Astrocyte (in vitro differentiated cells and primary cell): ENCODE measurements at places on chromosomes 6 and 20. TPM values are rescaled to one million over a fixed set of nuclear protein-coding genes. Genes with fewer than 3 reads are reported as not detected.
A peak's percentile ranks its signal among the peaks of the same experiment; 100 is the strongest.

GRCh38 chr6:33728438-33728837 is 16.9 kb upstream of the UQCC2 start:
- H3K27me3 ChIP-seq, result peaks cover 28% of the 10 kb centered on the region
- no peaks in the 10 kb centered on the region for H3K36me3 ChIP-seq
- H3K4me1 ChIP-seq, result no peaks in the 10 kb centered on the region
- H3K27ac ChIP-seq, result no peak overlapping the region
- no peak overlapping the region for H3K4me3 ChIP-seq

DNA sequence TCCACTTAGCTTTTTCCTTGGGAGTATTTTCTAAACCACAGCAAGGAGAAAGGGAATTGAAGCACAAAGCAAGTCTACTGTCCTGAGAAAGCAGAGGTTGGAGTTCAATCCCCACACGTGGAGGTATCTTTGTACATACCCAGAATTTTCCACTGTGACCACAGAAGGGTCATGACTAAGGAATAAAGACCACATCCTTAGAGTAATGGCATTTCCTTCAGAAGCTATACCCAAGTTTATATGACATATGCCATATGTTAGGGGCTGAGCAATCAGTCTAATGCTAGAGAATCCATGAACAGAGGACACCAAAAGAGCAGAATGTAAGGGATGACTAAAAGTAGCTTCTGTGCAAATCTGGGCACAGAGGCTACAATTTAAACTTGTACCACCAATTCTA is 46.4 kb downstream of the ATG5 start:
- DNase-seq, result peak; percentile 73
- peak overlapping the region; percentile 49 for H3K27ac ChIP-seq
- H3K36me3 ChIP-seq, result no peaks in the 10 kb centered on the region
- no peak overlapping the region for H3K4me3 ChIP-seq
- H3K27me3 ChIP-seq, result no peaks in the 10 kb centered on the region

Gene LRRC1
- total RNA-seq, result 11.8 and 14.3 TPM in 2 replicates

GRCh38 chr6:144634371-144634770 is 349.2 kb downstream of the UTRN start:
- H3K4me3 ChIP-seq, result no peak overlapping the region
- no peaks in the 10 kb centered on the region for H3K4me1 ChIP-seq
- H3K27me3 ChIP-seq, result no peaks in the 10 kb centered on the region
- H3K27ac ChIP-seq, result no peak overlapping the region

DNA sequence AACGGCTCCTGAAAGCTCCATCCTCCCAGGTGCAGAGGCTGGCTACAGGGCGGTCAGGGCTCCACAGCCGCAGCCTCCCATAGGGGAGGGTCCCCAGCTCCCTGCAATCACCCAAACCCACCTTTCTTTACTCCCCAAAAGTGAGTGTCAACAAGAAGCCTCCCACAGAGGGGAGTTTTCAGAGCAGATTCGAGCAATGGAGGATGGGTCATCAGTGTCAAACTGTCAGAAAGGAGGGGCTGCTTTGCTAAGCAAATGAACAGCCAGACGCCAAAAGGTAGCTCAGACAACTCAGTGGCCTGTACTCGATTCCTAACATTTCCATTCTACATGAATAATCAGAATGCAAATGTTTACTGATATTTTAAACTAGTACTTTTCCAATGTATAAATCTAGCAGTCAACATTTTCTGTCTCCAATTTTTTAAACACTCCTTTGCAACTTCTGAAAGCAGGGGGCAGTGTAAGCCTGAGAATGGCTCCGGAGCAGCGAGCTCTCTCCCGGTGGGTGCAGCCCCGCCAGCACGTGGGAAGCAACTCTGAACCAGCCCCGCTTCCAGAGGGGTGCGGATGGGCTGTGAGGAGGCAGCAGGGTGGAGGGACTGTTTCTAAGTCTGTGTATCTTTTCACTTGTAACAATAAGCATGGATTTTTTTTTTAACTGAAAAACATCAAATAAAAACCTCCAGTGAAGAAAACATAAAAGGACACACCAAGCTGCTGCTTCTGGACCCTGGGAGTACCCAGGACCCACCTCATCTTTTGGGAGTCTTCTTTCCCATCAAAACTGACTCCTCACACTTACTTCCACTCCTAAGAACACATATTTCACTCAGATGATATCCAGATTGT is 54.9 kb downstream of the TAF4 start:
- H3K4me3 ChIP-seq, result no peak overlapping the region
- peak; percentile 23 for DNase-seq
- H3K27ac ChIP-seq, result no peak overlapping the region
- peaks cover 4% of the 10 kb centered on the region for H3K36me3 ChIP-seq
- H3K27me3 ChIP-seq, result no peaks in the 10 kb centered on the region

DNA sequence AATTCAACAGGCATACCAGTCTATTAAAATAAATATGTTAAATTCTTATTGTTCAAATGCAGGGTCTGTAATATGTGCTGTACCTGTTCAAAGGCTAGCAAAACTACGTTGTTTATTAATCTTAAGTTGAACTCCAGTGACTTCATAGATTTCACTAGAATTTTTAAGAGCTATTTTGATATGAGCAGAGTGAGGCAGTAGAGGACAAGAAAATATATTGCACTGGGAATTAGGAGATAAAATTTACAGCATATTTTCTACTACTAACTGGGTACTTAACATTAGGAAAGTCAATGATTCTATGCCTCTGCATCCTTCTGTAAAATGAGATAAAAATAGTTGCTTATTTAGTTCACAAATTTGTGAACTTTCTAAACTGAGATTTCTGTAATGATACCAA is 162.2 kb upstream of the BMP5 start:
- H3K27me3 ChIP-seq, result no peaks in the 10 kb centered on the region
- no peaks in the 10 kb centered on the region for H3K4me1 ChIP-seq
- DNase-seq, result no peak
- H3K27ac ChIP-seq, result no peak overlapping the region

- H3K4me3 ChIP-seq, result no peak overlapping the region
- DNase-seq, result no peak
- no peaks in the 10 kb centered on the region for H3K4me1 ChIP-seq
- H3K27me3 ChIP-seq, result no peaks in the 10 kb centered on the region
- H3K36me3 ChIP-seq, result no peaks in the 10 kb centered on the region
- H3K27ac ChIP-seq, result no peak overlapping the region
Observed at GRCh38 chr20:23540624-23541023, 27.7 kb downstream of the CST9L start.

Gene OOEP
- not detected in 2 replicates for total RNA-seq

GRCh38 chr20:58245181-58245891 is 16.9 kb upstream of the ANKRD60 start:
- no peaks in the 10 kb centered on the region for H3K27me3 ChIP-seq
- peaks cover 40% of the 10 kb centered on the region for H3K36me3 ChIP-seq
- DNase-seq, result no peak
- H3K4me1 ChIP-seq, result no peaks in the 10 kb centered on the region
- H3K4me3 ChIP-seq, result no peak overlapping the region

DNA sequence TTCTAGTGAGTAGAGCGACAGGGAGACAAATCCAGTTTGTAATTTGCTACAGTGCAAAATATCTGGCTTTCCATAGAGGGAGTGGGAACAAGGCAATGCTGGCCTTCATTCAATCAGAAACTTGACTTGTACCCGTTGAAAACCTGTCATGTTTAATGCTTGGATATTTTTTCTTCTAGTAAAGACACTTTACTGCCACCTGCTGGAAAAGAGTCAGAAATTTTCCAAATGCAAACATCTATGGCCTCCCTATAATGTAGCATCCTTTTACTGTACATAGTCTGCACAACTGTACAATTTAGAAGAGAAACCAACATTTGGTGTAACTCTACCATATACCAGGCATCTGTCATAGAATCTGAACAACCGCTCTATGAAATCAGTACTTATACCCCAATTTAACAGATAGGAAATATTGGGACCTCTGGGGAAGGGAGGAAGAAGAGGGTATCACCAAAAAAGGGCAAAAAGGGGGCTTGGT is 16.7 kb upstream of the TBC1D20 start:
- no peak overlapping the region for H3K4me3 ChIP-seq
- peaks cover 4% of the 10 kb centered on the region for H3K4me1 ChIP-seq
- no peaks in the 10 kb centered on the region for H3K27me3 ChIP-seq
- H3K36me3 ChIP-seq, result peaks cover 40% of the 10 kb centered on the region
- H3K27ac ChIP-seq, result no peak overlapping the region

DNA sequence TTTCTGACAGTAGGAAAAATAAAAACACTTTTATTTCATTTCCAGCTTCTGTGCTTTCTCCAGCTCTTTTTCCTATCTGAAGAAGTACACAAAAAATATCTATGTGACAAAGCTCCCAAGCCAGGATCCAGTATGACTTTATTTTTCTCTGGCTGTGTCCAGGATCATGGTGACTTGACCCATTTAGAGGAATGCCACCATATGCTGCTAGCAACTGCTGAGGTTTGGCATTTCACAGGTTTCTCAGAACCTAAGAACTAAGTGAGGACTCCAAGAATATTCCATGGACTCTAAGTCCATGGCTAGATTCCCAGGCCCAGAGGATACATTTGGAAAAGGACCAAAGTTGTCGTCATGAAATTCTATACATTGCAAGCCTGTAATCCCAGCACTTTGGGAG is 876.6 kb upstream of the FLRT3 start:
- no peaks in the 10 kb centered on the region for H3K36me3 ChIP-seq
- H3K27me3 ChIP-seq, result no peaks in the 10 kb centered on the region
- H3K4me3 ChIP-seq, result no peak overlapping the region
- no peak overlapping the region for H3K27ac ChIP-seq

- peak; percentile 66 for DNase-seq
- peak overlapping the region; percentile 80 for H3K27ac ChIP-seq
- H3K4me3 ChIP-seq, result no peak overlapping the region
- H3K36me3 ChIP-seq, result no peaks in the 10 kb centered on the region
Observed at GRCh38 chr6:36949636-36950035, 4.9 kb upstream of the PI16 start.

GRCh38 chr6:119727504-119728219 is 378.1 kb upstream of the MAN1A1 start:
- no peak overlapping the region for H3K4me3 ChIP-seq
- DNase-seq, result no peak
- H3K4me1 ChIP-seq, result no peaks in the 10 kb centered on the region
- H3K27me3 ChIP-seq, result no peaks in the 10 kb centered on the region
- H3K27ac ChIP-seq, result no peak overlapping the region

DNA sequence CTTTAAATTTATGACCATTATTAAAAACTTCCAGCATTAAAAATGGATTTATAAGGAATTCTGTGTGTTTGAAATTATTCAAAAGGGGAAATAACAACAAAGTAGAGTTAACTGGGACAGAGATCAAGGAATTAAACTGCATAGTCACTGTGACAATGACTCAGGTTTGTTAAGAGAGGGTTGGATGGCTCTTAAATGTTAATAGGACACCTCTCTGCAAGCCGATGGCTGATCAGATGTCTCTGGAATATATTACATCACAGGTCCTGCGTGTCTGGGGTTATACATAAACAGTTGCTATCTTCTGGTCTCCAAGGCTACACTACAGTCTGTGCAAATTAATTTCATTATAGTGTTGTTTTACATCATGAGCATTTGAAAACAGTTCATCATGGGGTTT is 574.3 kb downstream of the COL12A1 start:
- no peaks in the 10 kb centered on the region for H3K36me3 ChIP-seq
- H3K27ac ChIP-seq, result no peak overlapping the region
- H3K4me3 ChIP-seq, result no peak overlapping the region
- H3K27me3 ChIP-seq, result no peaks in the 10 kb centered on the region

GRCh38 chr6:31209137-31209536 is 38.7 kb upstream of the POU5F1 start:
- H3K36me3 ChIP-seq, result no peaks in the 10 kb centered on the region
- peaks cover 3% of the 10 kb centered on the region for H3K27me3 ChIP-seq
- H3K4me3 ChIP-seq, result no peak overlapping the region
- no peaks in the 10 kb centered on the region for H3K4me1 ChIP-seq
